ENCODE measurements at places on chromosomes 2 and 18.
A peak's percentile ranks its signal among the peaks of the same experiment; 100 is the strongest.

- no peak for DNase-seq
Measured at GRCh38 chr2:25936889-25937545, 45.3 kb downstream of the KIF3C start.

DNA sequence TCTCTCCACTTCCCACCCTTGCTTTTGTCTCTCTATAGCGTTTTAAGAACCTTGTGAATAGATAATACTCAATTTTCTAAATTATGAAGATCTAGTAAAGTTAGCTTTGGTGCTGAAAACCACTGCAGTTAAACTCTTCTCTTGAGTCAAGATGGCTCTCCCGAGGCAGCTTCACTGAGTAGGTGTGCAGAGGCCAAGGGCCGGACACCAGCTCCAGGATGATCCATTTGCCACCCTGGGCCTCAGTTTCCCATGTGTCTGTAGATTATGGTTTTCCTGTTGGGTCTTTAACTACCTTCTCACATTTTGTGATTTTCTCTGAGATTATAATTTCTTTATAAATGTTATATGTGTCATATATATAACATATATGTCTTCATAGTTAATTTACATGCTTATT lies 68.5 kb upstream of the SH3RF3 start:
- no peak for DNase-seq

- DNase-seq = no peak
Measured at GRCh38 chr18:10231220-10231619, 223.2 kb upstream of the APCDD1 start.

DNA sequence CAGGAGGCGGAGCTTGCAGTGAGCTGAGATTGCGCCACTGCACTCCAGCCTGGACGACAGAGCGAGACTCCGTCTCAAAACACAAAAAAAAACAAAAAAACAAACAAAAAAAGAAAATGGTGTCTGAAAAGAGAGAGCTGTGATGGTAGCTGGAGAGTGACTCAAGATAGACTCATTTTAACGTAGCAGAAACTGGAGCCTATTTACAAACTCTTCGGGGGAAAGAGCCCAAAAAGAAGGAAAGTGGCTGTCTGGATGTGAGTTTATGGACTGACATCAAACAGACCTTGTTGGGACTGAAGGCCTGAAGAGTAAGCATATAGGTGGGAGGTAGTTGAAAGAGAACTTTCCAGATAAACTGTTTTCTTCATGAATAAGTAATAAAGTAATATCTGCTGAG lies 51.8 kb downstream of the LIMS1 start:
- DNase-seq = no peak

DNA sequence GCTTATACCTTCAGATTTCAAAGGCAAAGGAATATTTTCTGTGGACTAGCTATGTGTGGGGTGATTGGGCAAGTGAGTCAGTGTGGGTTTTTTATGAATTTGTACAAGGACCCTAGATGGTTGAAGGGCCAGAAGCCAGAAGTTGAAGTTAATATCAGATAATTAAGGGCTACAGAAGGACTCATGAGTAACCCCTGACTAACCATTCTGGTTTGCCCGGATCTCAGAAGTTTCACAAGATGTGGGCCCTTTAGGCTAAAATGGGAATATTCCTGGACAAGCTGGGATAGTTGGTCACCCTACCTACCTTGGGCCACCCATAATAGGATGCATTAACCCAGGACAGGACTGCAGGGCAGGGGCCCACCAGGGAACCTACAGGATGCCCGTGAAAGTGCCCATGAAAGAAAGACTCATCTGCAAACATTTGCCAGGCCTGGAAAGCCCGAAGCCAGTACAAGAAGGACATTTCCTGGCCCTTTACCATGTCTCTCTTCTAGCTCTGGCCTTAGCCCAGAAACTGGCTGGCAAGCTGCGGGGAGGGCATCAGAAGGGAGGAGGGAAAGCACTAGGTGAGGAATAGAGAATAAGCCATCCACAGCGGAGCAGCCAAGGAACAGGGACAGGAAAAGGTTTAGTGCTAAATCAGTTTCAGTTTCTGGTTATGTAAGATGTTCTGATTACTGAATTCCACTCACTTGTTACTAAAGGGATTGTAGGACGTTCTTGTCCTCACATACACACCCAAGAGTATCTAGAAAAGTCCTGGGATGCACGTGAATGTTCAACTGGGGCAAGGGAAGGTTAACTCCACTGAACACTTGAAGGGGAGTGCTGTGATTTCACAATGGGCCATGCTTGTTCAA lies 33.6 kb downstream of the GCG start:
- no peak for DNase-seq

DNA sequence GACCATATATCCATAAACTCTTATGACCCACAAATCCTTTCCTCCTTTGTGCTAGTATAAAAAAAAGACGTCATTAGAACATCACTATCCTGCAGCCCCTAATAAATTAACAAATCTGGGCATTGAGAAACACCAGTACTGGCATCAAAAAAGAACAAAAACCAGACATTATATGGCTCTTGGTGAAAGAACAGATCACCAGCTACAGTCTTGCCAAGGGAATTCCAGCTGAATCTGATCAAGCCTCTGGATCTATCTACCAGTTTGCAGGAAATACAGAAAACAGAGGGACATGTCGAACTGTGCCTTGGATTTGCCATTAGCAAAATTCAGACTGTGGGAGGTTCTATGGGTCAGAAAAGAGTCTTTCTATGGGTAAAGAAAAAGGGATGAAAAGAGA lies 93.7 kb upstream of the DDX18 start:
- no peak for DNase-seq

- peak; percentile 47 for DNase-seq
Measured at GRCh38 chr2:113138428-113139322, 11.3 kb downstream of the IL1RN start.

GRCh38 chr2:11672407-11672806 lies 2.4 kb upstream of the NTSR2 start:
- DNase-seq = no peak

- DNase-seq = no peak
Measured at GRCh38 chr2:224551693-224552092, 33.5 kb downstream of the CUL3 start.

DNA sequence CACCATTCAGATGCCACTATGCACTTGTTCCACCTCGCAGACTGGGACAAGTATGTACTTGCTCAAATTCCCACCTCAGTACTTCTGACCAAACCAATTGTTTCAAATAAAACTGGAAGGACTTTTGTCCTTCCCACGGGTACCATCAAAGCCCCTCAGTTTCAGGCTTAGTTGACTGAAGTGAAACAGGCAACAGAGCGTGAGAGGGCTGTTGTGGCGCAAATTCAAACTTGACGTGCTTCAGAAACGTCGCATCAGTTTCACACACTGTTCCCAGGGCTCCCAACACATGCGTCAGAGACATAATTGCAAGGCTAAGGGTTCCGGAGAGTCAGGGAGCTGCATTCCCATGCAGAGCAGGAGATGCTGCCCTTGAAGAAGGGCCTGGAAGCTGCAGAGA lies 33.7 kb downstream of the RNF152 start:
- no peak for DNase-seq

GRCh38 chr18:27996801-27997272 lies 180.1 kb downstream of the CDH2 start:
- no peak for DNase-seq

- DNase-seq = no peak
Measured at GRCh38 chr2:136209561-136210454, 91.9 kb upstream of the CXCR4 start.

GRCh38 chr2:194252127-194252526 lies 1404.9 kb upstream of the SLC39A10 start:
- DNase-seq = no peak

DNA sequence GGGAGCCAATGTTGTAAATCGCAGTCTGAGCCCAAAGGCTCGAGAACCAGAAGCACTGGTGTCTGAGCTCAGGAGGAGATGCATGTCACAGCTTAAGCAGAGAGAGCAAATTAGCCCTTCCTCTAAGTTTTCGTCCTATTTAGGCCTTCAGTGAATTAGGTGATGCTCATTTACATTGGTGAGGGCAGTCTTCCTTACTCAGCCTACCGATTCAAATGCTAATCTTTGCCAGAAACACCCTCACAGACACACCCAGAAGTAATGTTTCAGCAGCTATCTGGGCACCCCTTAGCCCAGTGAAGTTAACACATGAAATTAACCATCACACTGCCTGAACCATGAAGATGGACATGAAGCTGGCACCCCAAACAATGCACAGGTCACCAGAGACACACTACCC lies 385.1 kb downstream of the STK39 start:
- DNase-seq = no peak

Measured in GM06990 (cell line).